ENCODE measurements at places on chromosomes 2 and 18.

- no peak for DNase-seq
Measured at GRCh38 chr2:227627769-227628168, 10.5 kb downstream of the SCYGR4 start.

- DNase-seq, result no peak
Measured at GRCh38 chr2:44184106-44184505, 15.4 kb downstream of the PPM1B start.

DNA sequence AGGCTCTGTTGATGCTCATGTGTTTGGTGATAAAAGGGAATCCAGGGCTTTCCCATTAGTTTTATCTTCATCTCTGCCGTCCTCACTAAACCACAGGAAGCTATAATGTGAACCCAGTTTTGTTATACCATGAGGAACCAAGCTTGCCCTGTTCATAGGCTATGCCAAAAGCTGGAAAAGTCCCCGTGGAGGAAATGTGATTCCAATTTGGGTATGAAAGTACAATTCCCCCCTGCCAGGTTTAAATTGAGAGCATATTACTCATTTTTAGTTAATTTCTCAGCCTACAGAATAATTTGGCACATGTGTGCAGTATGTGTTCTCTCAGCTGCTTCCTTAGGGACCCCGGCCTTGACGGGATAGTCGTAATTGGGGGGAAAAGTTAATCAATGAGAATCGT, 327.4 kb downstream of the RND3 start:
- DNase-seq, result no peak

DNA sequence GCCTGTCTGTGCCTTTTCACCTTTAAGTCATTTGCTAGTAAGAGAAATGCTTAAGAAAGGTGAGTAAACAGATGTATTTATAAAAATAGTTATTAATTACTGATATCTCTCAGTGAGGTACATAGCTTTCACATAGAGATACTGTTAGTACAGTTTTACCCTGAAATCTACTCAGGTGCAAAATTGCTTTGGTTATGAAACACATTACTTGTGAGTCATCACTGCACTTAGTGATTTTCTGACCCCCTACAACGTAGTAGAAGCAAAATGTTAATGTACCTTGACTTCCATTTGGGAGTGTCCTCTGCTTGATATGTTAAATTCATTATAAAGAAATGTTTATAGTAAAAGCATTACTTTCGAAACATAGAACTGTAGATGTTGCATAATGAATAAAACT, 6.5 kb downstream of the GLS start:
- DNase-seq, result no peak

- no peak for DNase-seq
Measured at GRCh38 chr2:223562078-223562477, 40.1 kb downstream of the SCG2 start.

GRCh38 chr2:72915907-72916742, 1.2 kb upstream of the EMX1 start:
- no peak for DNase-seq

- no peak for DNase-seq
Measured at GRCh38 chr2:167333245-167333644, 445.0 kb downstream of the XIRP2 start.

GRCh38 chr2:154554046-154554445, 144.4 kb upstream of the KCNJ3 start:
- no peak for DNase-seq

DNA sequence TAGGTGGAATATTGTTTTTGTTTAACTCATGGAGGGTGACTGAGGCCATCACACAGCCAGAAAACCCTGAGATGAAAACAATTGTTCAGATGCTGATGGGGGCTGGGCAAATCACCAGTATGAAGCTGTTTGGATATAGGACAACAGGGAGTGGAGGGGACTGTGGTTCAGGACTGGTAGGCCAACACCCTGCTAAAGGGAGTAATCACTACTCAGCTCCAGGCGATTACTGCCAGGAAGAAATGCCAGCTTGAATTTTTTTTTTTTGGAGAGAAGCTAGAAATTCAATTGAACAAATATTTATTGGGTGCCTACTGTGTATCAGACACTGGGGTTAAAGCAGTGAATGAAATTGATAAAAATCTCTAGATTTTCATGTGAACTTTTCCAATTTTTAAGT, 37.4 kb downstream of the TNP1 start:
- no peak for DNase-seq

- DNase-seq, result no peak
Measured at GRCh38 chr18:36485772-36486171, 188.3 kb downstream of the FHOD3 start.

- DNase-seq, result no peak
Measured at GRCh38 chr2:139550341-139550740, 770.2 kb upstream of the NXPH2 start.

Measured in activated T-helper 2 cell treated with anti-CD3 and anti-CD28 coated beads, Interferon-gamma antibody, Interleukin-2, Interleukin-4, amounts not matched to agents 10 μg/mL and 5 μg/mL and 100 μg/mL, durations not matched to agents 14 hours and 24 hours and 36 hours (primary cell).